ENCODE measurements at places on chromosomes 1 and 21.

DNA sequence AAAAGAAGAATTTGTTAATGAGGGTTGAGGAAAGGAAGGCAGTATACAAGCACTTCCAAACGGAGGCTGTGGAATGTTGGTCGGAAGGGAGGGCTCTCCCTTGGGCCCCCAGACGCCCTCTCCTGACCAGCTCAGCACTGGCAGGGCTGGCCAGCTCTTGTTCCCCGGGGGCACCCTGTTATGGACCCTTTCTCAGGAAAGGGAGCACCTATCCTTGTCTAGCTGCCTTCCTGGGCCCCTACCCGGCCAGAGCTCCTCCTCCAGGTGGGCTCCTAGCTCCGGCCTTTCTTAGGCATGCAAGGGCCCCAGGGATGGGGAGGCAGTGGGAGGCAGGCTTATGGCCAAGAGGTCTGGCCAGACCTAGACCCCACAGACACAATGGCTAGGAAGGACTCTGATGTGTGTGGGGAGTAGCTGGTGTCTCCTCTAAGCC lies 926 bp downstream of the BLACAT1 start:
- no peak for DNase-seq

- DNase-seq: no peak
These were observed 97.4 kb downstream of the NPHS2 start for GRCh38 chr1:179478370-179478769.

DNA sequence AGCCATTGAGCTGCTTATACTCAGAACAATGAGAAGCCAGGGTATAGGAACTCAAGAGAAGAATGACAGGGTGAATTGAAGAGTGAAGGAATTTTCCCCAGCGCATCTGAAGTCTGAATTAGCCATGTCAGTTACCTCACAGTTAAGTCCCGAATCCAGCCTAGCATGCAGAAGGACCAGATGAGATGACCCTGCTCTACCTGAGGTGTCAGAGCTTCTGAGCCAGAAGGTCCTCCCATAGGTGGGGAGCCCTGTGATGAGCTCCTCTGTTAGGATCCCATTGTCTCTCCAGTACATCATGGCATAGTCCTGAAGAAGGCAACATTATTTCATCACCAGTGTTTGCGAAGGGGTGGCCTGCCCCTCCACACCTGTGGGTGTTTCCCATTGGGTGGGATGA lies 68.2 kb downstream of the OVGP1 start:
- DNase-seq: no peak

GRCh38 chr21:31930001-31930400 lies 57.2 kb downstream of the HUNK start:
- no peak for DNase-seq

DNA sequence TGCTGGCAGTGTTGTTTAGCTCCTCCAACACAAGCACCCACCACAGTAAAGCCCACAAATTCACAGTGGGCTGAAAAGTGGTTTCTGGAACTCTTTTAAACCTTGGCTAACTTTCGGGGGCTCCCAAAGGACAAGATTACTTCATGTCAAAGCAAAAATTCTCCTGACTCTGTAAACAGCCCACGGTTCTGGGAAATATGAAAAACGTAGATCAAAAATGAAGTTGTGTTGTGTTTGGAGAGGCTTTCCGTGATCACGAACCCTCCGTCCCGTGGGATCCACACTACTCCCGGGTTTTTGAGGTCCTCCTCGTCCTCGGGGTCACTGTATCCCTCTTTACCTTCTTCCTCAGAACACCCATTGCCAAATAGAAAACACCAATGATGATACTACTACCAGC lies 159.0 kb upstream of the RUNX1 start:
- DNase-seq: no peak

GRCh38 chr1:235336903-235337302 lies 8.5 kb downstream of the GGPS1 start:
- no peak for DNase-seq

DNA sequence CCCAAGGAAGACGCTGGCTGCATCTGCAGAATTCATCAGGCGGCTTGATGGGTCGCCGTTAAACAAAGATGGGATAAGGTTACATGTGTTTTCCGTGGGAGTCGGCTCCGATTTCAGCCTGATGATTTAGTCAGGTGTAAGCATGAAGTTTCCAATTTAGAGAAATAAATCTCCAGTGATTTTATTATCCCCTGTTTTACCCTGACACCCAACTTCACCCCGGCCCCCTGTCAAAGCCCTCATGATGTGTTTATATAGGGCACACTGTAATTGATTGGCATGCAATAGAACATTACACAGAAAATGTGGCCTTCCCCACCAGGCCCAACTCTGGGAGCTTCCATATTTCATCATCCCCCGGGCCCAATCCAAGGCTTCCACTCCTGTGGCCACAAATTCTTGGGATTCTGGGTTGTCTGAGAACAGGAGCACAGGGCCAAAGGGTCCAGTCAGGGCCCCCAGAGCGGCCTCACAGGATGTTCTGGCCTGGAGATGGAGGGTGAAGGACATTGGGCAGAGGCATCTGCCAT lies 72.5 kb downstream of the FOXD2 start:
- DNase-seq: no peak

DNA sequence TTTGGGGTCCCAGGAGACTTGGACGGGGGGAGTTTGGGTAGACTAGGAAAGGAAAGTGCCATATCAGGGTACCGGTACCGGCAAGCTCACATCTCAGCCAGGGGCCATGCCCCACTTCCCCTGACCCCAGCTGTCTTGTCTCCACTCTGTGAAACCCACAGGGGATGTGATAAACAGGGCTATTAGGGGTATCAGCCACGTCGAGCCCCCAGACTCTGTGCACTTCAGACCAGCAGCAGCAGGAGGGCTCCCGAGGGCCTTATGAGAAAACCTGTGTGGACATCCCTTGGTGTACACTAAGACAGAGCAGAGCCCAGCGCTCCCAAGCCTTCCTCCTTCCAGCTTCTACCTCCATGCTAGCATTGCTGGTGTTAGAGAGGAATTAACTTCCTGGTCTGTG lies 46.3 kb downstream of the TNNT2 start:
- DNase-seq: no peak

- no peak for DNase-seq
These were observed 3.4 kb upstream of the MYBPH start for GRCh38 chr1:203178821-203179666.

DNA sequence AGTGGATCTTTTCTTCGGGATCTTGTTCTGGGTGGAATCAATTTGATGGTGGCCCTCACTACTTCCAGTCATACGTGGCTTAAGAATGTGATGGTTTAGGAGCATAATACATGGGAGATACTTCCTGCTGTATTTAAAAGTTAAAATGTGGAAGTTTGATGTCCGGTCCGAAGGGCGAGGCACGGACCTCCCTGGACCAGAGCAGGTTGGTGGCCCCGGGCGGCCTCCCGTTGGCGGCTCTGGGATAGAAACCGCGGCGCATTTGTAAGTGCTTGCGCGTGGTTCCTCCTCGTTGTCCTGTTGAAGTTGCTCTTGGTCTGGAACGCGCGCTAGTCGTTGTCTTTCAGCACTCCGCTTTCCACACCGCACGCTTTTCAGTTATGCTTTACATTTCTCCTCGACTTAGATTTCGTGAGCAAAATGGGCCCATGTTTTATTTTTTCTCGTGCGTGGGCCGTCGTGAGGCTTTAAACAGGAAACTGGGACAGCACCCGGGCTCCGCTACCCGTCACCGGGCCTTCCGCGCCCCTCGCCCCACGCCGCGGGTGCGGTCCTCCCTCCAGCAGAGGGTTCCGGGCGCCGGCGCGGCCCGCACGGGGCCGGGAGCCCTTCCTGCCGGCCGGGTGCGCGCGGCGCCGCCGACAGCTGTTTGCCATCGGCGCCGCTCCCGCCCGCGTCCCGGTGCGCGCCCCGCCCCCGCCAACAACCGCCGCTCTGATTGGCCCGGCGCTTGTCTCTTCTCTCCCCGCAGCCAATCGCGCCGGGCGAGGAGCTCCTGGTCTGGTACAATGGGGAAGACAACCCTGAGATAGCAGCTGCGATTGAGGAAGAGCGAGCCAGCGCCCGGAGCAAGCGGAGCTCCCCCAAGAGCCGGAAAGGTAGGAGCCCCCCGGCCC lies 48.9 kb downstream of the PRDM2 start:
- DNase-seq: peak; percentile 92

DNA sequence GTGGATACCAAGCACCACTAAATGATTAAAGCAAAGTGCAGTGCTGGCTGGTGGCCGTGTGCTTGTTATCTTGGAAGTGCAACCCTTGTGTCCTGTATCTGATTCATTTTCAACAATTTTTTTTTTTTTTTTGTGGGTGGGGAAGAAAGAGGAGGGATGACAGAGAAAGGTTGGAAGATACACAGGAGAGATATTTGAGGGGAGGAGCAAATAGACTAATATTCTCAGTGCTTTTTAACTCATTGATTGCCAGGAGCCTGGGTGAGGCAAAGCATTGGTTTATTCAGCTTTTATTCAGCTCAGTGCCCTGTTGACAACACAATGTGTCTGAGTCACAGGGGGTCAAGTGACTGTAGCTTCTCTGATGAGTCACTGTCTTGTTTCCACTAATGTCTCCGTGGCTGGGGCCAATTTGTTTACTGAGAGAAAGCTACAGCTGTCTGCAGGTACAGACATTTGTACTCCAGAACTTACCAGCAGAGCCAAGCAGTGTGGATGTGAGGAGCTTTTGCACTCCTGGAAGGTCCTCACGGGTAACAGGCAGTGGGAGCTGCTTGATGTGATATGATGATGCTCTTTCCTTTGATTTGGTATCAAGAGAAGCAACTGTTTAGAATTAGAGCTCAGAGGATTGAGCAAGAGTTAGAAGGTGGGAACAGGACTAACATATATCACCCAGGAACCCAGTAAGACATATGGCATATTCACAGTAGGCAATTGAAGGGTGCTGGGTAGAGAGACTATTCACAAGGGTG lies 23.6 kb upstream of the DNM3 start:
- DNase-seq: no peak

- DNase-seq: no peak
These were observed 98.9 kb downstream of the TRABD2B start for GRCh38 chr1:47898133-47898845.

DNA sequence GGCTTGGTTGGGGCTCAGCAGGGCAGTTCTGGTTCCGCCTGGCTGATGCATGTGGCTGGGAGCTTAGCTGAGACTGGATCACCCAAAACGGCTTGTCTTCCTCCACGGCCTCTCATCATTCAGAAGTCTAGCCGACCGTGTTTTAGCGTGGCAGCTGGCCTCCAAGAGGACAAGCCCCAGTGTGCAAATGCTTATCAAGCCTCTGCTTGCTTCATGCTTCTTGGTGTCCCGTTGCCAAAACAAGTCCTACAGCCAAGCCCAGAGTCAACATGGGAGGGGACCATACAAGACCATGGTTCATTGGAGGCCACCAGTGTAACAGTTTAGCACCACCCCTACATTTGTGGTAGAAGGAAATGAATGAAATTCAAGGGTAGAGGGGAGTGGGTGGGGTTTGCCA lies 10.5 kb upstream of the KDF1 start:
- no peak for DNase-seq

GRCh38 chr1:22611530-22611947 lies 24.9 kb upstream of the C1QA start:
- peak; percentile 13 for DNase-seq

DNA sequence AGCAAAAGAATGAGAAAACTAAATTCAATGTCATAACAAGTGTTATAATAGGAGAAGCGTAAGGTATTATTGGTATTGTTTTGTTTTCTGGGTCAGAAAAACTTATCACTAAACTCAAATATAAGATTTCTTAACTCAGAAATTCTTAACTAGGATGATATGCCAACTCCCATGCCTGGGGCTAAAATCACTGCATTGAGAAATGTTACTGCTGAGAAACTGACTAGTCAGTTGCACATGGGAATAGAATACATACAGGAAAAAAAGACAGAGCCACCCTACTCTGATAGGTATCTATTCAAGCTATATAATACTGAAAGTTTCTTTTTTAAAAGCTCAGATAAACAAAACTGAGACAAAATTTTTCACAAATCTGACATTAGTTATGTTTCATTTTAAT lies 56.3 kb downstream of the PRPF38A start:
- no peak for DNase-seq

GRCh38 chr1:29473161-29473855 lies 237.0 kb downstream of the PTPRU start:
- DNase-seq: no peak

- peak; percentile 59 for DNase-seq
These were observed 5.5 kb downstream of the AZIN2 start for GRCh38 chr1:33086384-33086850.

GRCh38 chr1:42214447-42214871 lies 49.9 kb upstream of the GUCA2A start:
- peak; percentile 49 for DNase-seq

GRCh38 chr1:48356901-48357300 lies 115.1 kb downstream of the SPATA6 start:
- no peak for DNase-seq

GRCh38 chr1:79293611-79294010 lies 287.1 kb upstream of the ADGRL4 start:
- no peak for DNase-seq

DNA sequence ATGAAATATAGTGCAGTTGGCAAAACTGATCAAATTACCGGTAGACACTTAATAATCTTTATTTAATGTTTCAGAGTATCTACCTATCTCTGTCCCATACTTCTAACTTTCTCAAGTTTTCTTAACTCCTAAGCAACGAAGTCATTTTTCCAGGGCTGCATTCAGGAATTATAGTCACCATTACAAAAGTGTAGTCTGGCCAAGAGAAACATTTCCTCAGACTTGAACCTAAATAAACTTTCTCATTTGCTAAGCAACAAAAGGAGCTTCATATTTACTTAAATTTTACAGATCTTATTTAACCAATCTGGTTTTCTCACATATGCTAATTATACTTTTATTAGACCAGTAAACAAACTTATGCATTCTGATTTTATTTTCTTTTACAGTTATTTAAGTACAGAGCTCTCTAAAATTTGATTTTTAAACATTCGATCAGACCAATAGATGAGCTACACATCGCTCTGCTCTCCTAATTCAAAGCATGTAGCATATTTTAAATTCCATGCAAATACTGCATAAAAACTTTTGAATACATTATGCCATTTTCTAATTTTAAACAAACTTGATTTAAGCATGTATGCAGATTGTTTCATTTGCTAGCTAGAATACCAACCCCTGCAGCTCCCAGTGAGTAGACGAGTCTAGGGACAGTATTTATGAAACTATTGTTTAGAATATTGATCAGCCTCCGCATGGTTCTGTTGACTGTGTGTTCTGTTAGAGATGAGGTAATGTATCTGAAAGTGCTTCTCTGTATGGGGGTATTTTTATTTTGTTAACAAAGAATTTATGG lies 201.4 kb downstream of the CHRM3 start:
- no peak for DNase-seq

- no peak for DNase-seq
These were observed 41.9 kb downstream of the CTNNBIP1 start for GRCh38 chr1:9868244-9868590.

GRCh38 chr1:107533436-107533835 lies 392.6 kb downstream of the NTNG1 start:
- no peak for DNase-seq

Measured in Kasumi-1 (cell line).